ENCODE measurements at places on chromosomes 1 and 21.

- DNase-seq, result no peak
Measured at GRCh38 chr1:3534803-3535637, 76.3 kb downstream of the MEGF6 start.

DNA sequence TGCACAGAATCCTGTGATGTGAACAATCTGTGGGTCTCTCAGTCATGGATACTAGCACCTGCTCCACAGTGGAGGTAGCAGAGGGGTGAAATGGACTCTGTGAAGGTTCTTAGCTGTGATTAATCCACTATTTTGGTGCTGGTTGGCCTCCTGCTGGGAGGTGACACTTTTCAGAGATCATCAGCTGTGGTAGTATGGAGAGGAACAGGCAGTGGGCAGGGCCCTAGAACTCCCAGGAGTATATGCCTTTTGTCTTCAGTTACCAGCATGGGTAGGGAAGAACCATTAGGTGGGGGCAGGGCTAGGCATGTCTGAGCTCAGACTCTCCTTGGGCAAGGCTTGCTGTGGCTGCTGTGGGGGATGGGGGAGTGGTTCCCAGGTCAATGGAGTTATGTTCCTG, 54.0 kb upstream of the KCNJ15 start:
- DNase-seq, result no peak

DNA sequence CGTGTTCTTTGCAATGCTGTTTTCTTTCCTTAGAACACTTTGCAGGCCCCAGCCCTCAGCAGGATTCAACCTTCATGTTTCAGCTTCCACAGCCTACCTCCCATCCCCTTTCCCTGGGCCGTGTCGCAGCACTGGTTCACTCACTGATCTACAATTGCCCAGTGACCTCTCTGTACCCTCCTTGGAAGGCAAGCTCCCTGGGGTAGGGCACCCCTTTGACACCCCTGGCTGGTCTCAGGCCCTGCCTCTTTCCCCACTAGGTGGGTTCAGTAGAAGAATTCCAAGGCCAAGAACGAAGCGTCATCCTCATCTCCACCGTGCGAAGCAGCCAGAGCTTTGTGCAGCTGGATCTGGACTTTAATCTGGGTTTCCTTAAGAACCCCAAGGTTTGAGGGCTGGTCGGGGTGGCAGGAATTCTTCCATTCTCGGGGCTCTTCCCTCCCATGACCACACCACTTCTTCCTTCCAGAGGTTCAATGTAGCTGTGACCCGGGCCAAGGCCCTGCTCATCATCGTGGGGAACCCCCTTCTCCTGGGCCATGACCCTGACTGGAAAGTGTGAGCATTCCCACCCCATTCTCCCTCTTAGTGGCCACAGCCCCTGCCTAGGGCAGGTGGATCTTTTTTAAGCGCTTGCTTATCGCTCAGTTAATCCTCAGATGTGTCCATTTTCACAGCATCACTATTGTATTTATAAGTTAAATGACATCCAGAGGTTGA, 7.3 kb downstream of the RHOC start:
- no peak for DNase-seq

- peak; percentile 63 for DNase-seq
Measured at GRCh38 chr1:25100151-25100833, 132.0 kb downstream of the SYF2 start.

DNA sequence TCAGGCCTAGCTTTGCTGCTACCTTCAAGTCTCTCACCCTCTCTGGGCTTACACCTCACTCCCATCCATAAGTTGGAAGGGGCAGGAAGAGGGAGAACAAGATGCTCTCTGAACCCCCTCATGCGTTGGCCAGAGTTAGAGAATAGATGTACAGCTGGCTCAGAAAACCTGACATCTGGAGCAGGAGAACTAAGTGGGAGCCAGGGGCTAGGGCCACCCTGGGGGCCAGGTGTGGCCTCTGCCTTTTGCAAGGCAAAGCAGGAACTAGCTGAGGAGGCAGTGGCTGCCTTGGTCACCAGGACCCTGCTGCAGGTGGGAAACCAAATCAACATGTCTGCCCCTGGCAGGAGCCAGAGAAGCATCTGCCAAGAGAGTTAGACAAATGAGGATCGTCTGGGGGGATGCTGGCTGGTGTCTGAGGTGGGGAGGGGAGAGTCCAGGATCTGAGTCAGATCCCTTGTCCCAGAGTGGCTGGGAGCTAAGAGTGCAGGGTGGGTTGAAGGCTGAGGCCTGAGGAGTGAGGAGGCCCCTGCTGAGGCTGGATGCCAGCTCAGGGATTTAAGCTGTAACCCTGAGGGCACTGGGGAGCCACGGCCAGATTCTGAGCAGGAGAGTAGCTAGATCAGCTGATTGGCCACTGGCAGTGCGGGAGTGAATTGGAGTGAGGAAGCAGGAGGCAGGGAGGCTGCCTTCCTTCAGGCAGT, 115.0 kb downstream of the EPHB2 start:
- no peak for DNase-seq

GRCh38 chr1:63630666-63631065, 37.5 kb downstream of the PGM1 start:
- no peak for DNase-seq

GRCh38 chr1:84506729-84507453, 510 bp upstream of the GNG5 start:
- no peak for DNase-seq

GRCh38 chr1:110639724-110640386, 33.7 kb upstream of the KCNA2 start:
- DNase-seq, result no peak

DNA sequence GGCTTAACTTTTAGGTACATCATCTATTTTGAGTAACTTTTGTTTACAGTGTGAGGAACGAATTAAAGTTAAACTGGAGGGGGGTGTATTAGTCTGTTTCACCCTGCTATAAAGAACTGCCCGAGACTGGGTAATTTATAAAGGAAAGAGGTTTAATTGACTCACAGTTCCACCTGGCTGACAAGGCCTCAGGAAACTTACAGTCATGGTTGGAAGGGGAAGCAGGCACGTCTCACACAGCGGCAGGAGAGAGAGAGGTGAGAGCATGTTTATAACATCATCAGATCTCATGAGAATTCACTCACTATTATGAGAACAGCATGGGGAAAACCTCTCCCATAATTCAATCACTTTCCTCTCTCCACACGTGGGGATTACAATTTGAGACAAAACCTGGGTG, 31.9 kb upstream of the TMEM52 start:
- no peak for DNase-seq

DNA sequence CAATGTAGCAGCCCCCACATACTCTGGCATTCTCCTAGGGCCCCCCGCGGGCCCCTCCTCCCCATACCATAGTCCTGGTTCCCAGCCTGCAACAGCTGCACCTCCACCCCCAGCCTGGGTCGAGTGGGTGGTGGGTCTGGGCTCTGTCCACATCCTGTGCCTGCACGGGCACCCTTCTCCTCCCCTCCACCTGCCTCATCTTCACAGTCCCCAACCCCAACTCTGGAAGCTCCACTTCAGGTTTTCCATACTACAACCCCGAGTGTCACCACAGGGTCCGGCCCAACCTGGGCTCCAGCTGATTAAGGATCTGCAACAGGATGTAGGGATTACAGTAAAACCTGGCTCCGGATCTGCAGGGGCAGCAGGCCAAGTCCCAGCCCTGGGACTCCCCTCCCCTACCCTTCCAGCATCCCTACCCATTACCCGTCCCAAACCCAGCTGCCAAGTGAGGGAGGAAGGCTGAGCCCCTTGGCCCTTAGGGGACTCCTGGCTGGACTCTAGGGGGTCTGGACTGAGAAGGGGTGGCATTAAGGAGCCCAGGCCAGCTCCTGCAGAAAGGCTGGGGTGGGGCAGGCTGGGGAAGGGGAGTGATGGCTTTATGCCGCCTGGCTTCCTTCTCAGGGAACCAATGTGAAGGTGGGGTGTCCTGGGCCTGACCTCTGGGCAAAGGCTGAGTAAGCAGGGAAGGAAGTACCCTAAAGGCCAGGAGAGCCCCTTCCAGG, 116.8 kb downstream of the CASZ1 start:
- DNase-seq, result peak; percentile 65

GRCh38 chr1:41495210-41495948, 10.9 kb upstream of the EDN2 start:
- DNase-seq, result no peak

DNA sequence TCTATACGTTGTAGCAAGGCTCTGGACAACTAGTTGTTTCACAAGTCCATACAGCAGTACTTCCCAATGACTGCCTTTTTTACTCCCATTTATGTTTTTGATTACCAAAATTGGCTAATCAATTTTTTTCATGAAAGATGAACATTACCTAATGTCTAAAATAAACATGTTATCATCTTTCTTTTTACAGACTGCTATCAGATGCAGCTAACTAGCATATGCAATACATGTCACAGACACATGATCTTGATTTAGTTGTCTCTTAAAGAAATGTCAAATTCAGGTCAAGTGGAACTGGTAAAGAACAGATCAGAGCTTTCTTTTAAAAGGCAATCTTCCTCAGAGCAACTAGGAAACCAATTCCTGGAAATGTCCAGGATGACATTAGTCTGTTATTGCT, 630 bp upstream of the DBT start:
- no peak for DNase-seq

- no peak for DNase-seq
Measured at GRCh38 chr1:169339773-169340172, 27.8 kb downstream of the NME7 start.

GRCh38 chr1:14303011-14303410, 295.5 kb upstream of the KAZN start:
- no peak for DNase-seq

DNA sequence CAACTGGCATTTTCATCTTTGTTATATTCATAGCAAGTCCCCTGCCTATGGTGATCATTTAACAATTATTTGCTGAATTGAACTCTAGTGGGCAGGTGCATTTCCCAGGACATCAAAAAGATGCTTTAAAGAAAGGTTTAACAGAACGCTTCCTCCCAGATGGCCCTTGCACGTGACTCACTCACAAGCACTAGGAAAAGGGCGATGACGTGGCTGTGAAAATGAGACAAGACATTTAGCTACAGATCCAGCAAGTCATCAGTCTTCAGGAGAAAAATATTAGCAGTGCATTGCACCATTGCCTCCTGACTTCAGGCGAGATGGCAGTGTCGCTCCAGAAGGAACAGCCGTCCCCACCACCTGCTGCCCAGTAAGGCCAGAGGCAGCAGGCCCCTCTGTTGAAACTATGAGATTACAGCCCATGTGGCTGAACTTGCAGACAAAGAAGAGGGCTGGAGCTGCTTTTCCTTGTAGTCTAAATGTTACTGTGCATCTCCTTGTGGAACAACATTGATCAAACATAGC, 37.2 kb downstream of the DSCAM start:
- no peak for DNase-seq

GRCh38 chr1:152497273-152497672, 13.3 kb upstream of the LCE5A start:
- no peak for DNase-seq

DNA sequence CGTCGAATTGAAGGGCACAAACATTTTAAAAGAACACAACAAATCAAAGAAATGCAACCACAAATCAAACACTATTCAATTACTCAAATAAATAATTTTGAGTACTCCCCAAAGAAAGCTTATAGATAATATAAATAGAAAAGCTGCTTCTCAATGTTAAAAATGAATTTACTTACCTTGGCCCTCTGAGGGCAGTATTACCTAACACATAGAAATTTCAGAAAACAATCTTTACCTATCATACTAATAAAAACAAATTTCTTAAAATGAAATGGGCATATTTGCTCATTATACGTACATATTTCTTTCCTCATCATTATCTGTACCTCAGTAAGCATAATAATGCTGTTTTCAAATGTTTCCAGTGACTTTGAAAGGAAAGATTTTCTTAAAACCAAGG, 141.8 kb downstream of the AKT3 start:
- DNase-seq, result no peak

DNA sequence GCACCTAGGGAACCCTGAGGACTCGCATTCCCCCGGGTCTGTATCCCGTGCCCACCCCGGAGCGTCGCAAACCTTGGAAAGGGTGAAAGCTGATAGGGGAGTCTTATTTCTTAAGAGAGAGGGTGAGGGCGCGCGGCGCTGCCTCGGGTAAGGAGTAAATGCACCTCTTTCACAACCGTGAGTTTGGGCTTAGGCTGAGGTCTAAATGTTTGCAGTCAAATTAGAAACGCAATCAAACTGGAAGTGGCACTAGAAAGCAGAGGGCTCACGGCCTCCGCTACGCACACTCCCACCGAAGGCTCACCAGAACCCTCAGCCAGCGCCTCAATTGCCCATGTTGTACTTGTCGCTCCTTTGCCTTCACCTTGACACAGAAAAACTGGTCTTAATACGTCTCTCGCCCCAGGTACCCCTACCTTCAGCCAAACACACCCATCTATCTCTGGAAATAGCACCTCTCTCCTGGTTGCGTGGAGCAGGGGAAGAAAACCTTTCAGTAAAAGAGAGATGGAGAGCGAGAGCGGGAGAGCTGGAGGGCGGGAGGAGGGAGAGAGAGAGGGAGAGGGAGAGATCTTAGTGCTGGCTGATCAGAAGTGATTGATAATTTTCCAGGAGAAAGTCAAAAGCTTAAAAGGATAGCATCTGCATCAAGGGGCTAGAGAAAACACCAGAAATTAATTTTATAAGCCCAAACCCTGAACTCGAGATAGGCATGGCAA, 1.7 kb upstream of the HLX start:
- DNase-seq, result no peak

DNA sequence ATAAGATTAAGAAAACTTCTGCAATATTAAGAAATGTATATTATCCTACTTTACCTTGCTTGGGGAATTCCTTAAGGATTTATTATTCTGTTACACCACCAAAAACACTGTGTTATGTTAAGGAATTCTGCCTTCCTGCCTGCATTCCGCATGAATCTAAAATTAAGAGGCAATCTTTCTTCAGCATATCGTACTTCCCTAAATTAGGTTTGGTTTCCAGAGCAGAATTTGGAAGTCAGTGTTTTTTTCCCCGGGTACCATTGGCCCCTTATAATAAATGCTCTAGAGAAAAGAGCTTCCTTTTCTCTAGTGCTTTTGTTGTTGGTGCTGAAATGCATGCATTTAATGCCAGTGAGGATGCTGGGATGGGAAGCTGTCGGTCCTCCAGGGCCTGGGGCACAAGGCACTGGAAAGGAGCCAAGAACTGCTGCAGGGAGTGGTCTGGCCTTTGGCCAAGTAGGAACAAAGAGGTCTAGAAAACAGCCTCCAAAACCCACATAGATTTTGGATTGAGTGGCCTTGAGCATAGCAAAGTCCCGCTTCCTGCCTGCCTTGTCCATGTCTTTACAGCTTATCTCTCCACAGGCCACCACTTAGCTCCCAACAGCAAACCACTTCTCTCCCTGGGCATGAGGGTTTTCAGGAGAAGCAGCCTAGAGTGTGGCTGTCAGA, 69.9 kb downstream of the RRAGC start:
- DNase-seq, result peak; percentile 26

DNA sequence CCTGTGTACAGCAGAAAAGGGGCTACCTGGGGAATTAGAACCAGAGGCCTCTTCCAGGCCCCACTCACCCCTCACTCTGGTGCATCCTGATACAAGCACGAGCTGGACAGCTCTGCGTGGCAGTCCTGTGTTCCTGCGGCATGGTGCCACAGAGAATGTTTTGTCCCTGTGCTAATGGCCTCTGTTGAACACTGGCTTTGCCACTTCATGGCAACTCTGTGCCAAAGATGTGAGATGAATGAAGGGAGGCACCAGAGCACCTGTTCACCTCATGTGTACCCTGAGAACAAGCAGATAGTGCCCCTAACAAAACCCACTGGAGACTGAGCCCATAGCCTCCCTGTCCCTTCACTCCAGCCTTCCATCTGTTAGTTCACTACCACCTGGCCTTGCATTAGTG, 199.3 kb upstream of the COA6 start:
- DNase-seq, result no peak
